Effector memory CD4-positive, alpha-beta T cell (primary cell): ENCODE measurements at places on chromosomes 12 and 14.

- DNase-seq, result no peak
Observed at GRCh38 chr14:99654235-99654985, 9.5 kb downstream of the HHIPL1 start.

DNA sequence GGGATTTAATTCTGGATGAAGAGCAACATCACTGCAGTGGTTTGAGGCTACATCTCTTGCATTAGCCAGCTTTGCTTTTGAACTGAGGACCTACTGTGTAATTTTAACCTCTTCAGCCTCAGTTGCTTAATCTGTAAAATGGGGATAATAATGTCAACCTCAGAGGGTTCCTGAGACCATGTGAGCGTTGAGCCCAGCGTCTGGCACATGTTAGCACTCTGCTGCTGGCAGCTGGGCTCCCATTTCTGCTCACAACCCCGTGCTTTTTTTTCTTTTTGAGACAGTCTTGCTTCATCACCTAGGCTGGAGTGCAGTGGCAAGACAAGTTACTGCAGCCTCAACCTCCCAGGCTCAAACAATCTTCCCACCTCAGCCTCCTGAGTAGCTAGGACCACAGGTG lies 31.6 kb downstream of the TESC start:
- no peak for DNase-seq

- no peak for DNase-seq
Observed at GRCh38 chr12:9134981-9135628, 19.4 kb upstream of the A2M start.

- no peak for DNase-seq
Observed at GRCh38 chr12:116395396-116395795, 117.9 kb upstream of the MED13L start.

GRCh38 chr14:81437244-81437643 lies 37.1 kb upstream of the STON2 start:
- no peak for DNase-seq

DNA sequence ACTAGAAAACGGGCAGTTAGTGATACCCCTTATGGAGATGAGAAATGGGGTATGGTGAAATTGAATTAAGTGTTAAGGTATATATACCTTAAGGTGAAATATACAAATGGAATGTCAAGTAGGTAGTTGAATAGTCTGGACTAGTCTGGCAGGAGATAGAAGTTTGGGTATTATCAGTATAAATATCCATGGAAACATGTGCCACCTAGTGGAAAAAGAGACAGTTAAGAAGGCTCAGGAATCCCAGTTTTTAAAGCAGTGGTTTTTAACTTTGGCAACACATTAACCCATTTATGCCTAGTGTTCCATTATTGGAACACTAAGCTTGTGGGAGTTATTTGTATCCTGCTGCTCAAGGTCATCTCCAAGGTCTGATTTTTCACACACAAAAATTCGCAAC lies 38.6 kb upstream of the TPH2 start:
- DNase-seq, result no peak

- DNase-seq, result no peak
Observed at GRCh38 chr14:87705439-87705896, 287.5 kb downstream of the GALC start.

GRCh38 chr12:22355011-22355580 lies 20.6 kb upstream of the ST8SIA1 start:
- no peak for DNase-seq

DNA sequence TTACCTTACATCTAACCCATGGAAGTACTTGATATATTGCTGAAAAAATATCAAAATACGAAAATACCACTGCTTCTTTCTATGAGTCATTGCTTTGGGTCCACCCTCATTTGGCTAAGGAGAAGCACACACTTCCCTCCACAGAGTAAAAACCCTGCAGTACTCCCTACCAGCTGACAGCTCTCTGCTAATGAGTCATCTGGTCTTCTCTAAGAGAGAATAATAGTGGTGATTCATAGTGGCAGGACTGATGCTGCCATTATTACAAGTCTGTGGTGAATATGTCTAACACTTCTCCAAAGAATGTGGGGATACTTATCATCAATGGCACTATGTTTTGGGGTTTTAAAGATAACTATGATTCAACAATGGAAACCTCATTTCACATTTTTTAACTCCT lies 90.7 kb downstream of the PPFIA2 start:
- DNase-seq, result no peak
